Transverse colon (tissue), 4 donors: ENCODE measurements at places on chromosomes 16 and 17. TPM values are rescaled to one million over a fixed set of nuclear protein-coding genes. Genes with fewer than 3 reads are reported as not detected.

- no peak overlapping the region for H3K4me3 ChIP-seq
- no peak overlapping the region for H3K27ac ChIP-seq
- H3K27me3 ChIP-seq, result no peaks in the 10 kb centered on the region
- peaks cover 30% of the 10 kb centered on the region for H3K4me1 ChIP-seq
- DNase-seq, result no peak
Observed at GRCh38 chr17:40060887-40061608, 1.7 kb upstream of the THRA start.

- H3K27ac ChIP-seq, result no peak overlapping the region
- no peak overlapping the region for H3K4me3 ChIP-seq
- H3K27me3 ChIP-seq, result no peaks in the 10 kb centered on the region
- H3K36me3 ChIP-seq, result no peaks in the 10 kb centered on the region
- H3K4me1 ChIP-seq, result no peaks in the 10 kb centered on the region
Observed at GRCh38 chr17:20223808-20224328, 214.7 kb downstream of the SPECC1 start.

GRCh38 chr17:72518159-72518732 lies 397.4 kb downstream of the SOX9 start:
- DNase-seq, result no peak
- H3K27ac ChIP-seq, result peak overlapping the region; percentile 75
- H3K36me3 ChIP-seq, result no peaks in the 10 kb centered on the region
- no peaks in the 10 kb centered on the region for H3K27me3 ChIP-seq
- H3K4me3 ChIP-seq, result no peak overlapping the region

- H3K27ac ChIP-seq, result peak overlapping the region; percentile 41
- H3K4me3 ChIP-seq, result no peak overlapping the region
- no peaks in the 10 kb centered on the region for H3K36me3 ChIP-seq
- peak; percentile 61 for DNase-seq
Observed at GRCh38 chr16:51762081-51762996, 611.3 kb upstream of the SALL1 start.

GRCh38 chr17:34207572-34207971 lies 47.5 kb upstream of the CCL2 start:
- no peaks in the 10 kb centered on the region for H3K27me3 ChIP-seq
- no peaks in the 10 kb centered on the region for H3K36me3 ChIP-seq
- no peaks in the 10 kb centered on the region for H3K4me1 ChIP-seq
- no peak overlapping the region for H3K27ac ChIP-seq
- H3K4me3 ChIP-seq, result no peak overlapping the region

GRCh38 chr17:81223762-81224130 lies 981 bp upstream of the CEP131 start:
- no peaks in the 10 kb centered on the region for H3K36me3 ChIP-seq
- no peak overlapping the region for H3K4me3 ChIP-seq
- H3K27ac ChIP-seq, result peak overlapping the region; percentile 62
- DNase-seq, result peak; percentile 31

DNA sequence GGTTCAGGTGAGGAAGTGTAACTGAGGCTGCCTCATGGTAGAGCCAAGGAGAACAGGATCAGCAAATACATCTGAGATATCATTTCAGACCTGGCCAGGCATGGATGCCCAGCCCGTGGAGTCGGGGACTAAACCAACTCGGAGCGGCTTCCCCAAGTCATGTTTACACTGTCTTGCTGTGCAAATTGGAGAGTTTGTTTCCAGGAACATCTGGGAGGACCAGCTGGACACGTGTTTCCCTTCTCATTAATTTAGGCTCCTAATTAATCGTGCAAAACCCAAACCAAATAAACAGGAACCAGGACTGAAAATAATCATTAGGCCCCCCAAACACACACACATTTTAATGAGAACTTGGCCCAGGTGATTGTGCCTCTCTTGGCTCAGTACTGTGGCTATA lies 70.9 kb upstream of the SALL1 start:
- no peak overlapping the region for H3K4me3 ChIP-seq
- H3K27me3 ChIP-seq, result no peaks in the 10 kb centered on the region
- no peak overlapping the region for H3K27ac ChIP-seq
- H3K4me1 ChIP-seq, result no peaks in the 10 kb centered on the region
- no peak for DNase-seq

GRCh38 chr17:41513168-41513547 lies 5.5 kb downstream of the KRT15 start:
- no peaks in the 10 kb centered on the region for H3K36me3 ChIP-seq
- no peak for DNase-seq
- H3K27me3 ChIP-seq, result no peaks in the 10 kb centered on the region

GRCh38 chr17:49074851-49075540 lies 57.6 kb upstream of the B4GALNT2 start:
- H3K4me3 ChIP-seq, result no peak overlapping the region
- no peaks in the 10 kb centered on the region for H3K27me3 ChIP-seq
- no peaks in the 10 kb centered on the region for H3K36me3 ChIP-seq
- H3K4me1 ChIP-seq, result no peaks in the 10 kb centered on the region
- H3K27ac ChIP-seq, result no peak overlapping the region
- no peak for DNase-seq

- H3K4me3 ChIP-seq, result no peak overlapping the region
- no peak for DNase-seq
- no peaks in the 10 kb centered on the region for H3K27me3 ChIP-seq
- H3K27ac ChIP-seq, result no peak overlapping the region
Observed at GRCh38 chr17:16304830-16305229, 48.4 kb downstream of the CENPV start.

GRCh38 chr16:19559242-19559910 lies 3.9 kb downstream of the VPS35L start:
- H3K4me3 ChIP-seq, result no peak overlapping the region
- peaks cover 10% of the 10 kb centered on the region for H3K4me1 ChIP-seq
- H3K27ac ChIP-seq, result no peak overlapping the region
- no peaks in the 10 kb centered on the region for H3K36me3 ChIP-seq

GRCh38 chr16:16147316-16147999 lies 75.8 kb downstream of the ABCC6 start:
- no peaks in the 10 kb centered on the region for H3K27me3 ChIP-seq
- no peaks in the 10 kb centered on the region for H3K36me3 ChIP-seq
- no peak overlapping the region for H3K27ac ChIP-seq
- DNase-seq, result no peak
- no peak overlapping the region for H3K4me3 ChIP-seq
- H3K4me1 ChIP-seq, result no peaks in the 10 kb centered on the region

DNA sequence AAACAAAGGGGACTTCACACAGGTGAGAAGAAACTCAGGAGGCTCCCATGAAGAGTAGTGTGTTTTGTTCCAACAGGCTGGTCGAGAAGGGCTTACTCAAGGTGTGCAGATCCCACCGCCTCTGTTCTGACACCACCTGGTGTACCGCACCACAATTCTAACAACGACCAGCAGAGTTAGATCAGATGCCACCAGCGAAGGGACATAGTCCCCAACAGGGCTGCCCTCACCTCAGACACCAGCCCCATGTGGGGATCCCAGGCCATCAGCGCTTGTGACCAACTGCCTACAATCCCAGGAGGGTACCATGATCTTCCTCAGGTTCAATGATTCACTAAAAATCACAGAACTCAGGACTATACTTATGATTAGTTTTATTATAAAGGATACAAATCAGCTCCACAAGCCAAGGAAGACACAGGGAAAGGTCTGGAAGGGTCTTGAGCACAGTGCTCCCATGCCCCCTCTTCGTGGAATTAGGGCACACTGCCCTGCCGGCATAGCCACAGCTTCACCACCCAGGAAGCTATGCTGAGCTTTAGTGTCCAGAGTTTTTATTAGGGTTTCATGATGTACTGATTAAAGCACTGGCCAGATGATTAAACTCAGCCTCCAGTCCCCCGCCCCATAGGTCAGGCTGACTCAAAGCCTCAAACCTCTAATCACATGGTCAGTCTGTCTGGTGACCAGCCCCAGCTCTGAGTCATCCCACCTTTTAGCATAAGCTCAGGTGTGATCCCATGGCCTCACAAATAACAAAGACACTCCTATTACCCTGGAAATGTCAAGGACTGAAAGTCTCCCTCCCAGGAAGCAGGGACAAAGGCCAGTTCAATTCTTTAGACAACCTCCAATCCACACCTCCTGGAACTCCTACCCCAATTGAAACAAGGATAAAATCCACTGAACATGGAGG lies 26.0 kb downstream of the TRIM25 start:
- no peaks in the 10 kb centered on the region for H3K36me3 ChIP-seq
- H3K27ac ChIP-seq, result peak overlapping the region; percentile 75
- no peak overlapping the region for H3K4me3 ChIP-seq
- H3K4me1 ChIP-seq, result no peaks in the 10 kb centered on the region
- no peaks in the 10 kb centered on the region for H3K27me3 ChIP-seq

DNA sequence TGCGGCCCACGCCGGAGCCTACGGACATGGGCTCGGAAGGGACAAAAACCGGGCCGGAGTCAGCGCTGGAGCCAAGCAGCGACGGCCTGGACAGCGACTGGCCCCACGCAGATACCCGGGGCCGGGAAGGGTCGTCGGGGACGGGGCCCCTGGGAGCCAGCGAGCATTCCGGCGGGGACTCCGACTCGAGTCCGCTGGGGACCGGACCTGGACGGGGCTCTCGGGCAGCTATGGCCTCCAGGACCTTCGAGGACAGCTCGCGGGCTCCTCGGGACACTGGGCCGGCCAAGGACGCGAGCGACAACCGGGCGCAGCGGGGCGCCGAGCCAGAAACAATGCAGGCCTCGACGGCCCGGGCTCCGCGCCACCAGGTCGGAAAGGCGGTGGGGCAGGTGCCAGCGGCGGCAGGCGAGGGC lies 1.0 kb downstream of the MYO15B start:
- peak; percentile 46 for DNase-seq
- peak overlapping the region; percentile 88 for H3K27ac ChIP-seq
- no peaks in the 10 kb centered on the region for H3K27me3 ChIP-seq
- no peaks in the 10 kb centered on the region for H3K36me3 ChIP-seq

GRCh38 chr16:89094252-89094879 lies 714 bp downstream of the ACSF3 start:
- H3K4me3 ChIP-seq, result peak overlapping the region; percentile 92
- no peaks in the 10 kb centered on the region for H3K36me3 ChIP-seq
- H3K27ac ChIP-seq, result peak overlapping the region; percentile 80
- peaks cover 37% of the 10 kb centered on the region for H3K4me1 ChIP-seq

- no peaks in the 10 kb centered on the region for H3K27me3 ChIP-seq
- peaks cover 19% of the 10 kb centered on the region for H3K4me1 ChIP-seq
- no peaks in the 10 kb centered on the region for H3K36me3 ChIP-seq
- no peak overlapping the region for H3K4me3 ChIP-seq
- no peak overlapping the region for H3K27ac ChIP-seq
- DNase-seq, result no peak
Observed at GRCh38 chr16:2206780-2207433, 1.7 kb downstream of the MLST8 start.

DNA sequence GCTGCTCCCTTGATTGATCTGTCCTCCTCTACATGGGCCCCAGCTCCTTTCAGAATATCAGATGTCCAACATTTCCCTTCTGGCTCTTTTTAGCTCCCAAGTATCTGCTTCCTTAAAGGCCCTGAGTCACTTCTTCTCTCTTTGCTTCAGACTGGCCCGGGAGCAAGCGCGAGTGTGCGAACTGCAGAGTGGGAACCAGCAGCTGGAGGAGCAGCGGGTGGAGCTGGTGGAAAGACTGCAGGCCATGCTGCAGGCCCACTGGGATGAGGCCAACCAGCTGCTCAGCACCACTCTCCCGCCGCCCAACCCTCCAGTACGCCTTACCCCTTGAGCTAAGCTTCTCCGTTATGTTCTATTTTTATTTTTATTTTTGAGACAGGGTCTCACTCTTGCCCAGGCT lies 12.3 kb downstream of the CNTROB start:
- no peak overlapping the region for H3K27ac ChIP-seq
- DNase-seq, result no peak
- no peaks in the 10 kb centered on the region for H3K36me3 ChIP-seq
- H3K4me1 ChIP-seq, result no peaks in the 10 kb centered on the region
- no peak overlapping the region for H3K4me3 ChIP-seq

GRCh38 chr16:74700438-74701225 lies at the start of gene MLKL:
Gene MLKL, minus strand, starts transcription at chr16:74700862. Its CDS starts 5,105 bp downstream, at chr16:74695757.
- H3K36me3 ChIP-seq, result no peaks in the 10 kb centered on the region
- H3K4me1 ChIP-seq, result peaks cover 29% of the 10 kb centered on the region
- peak within 1 kb of the TSS; percentile 88 for H3K27ac ChIP-seq
- H3K4me3 ChIP-seq, result peak within 1 kb of the TSS; percentile 74
- H3K27me3 ChIP-seq, result no peaks in the 10 kb centered on the region
- DNase-seq, result peak; percentile 70

DNA sequence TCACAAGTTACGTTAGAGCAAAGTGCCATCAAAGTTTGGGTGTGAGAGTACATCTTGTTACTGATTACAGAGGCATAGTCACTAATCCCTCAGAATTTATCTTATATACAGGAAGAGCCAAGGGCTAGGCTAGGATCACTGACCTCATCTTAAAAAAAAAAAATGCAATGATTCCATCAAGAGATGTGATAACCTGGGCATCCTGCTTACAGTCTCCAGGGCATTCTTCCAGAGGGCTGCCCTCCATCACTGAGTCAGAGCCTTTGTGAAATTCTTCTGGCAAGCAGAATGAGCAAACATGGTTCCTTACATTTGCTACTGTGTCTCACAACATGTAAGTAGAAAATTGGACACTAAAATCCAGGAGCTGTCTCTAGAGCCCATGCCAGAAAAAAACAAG lies 410.6 kb downstream of the ZFHX3 start:
- H3K27me3 ChIP-seq, result no peaks in the 10 kb centered on the region
- no peak for DNase-seq
- H3K4me3 ChIP-seq, result no peak overlapping the region
- H3K27ac ChIP-seq, result no peak overlapping the region
- no peaks in the 10 kb centered on the region for H3K4me1 ChIP-seq

GRCh38 chr16:4673387-4674046 lies 19.8 kb upstream of the NUDT16L1 start:
- no peak for DNase-seq
- peaks cover 1% of the 10 kb centered on the region for H3K4me1 ChIP-seq
- H3K27ac ChIP-seq, result no peak overlapping the region
- H3K4me3 ChIP-seq, result no peak overlapping the region

GRCh38 chr17:46818316-46818928 lies at the start of gene WNT3:
Gene WNT3, minus strand, starts transcription at chr17:46818692. Its CDS starts 95 bp downstream, at chr17:46818597.
- H3K27me3 ChIP-seq, result peaks cover 96% of the 10 kb centered on the region
- no peaks in the 10 kb centered on the region for H3K36me3 ChIP-seq
- H3K4me1 ChIP-seq, result peaks cover 18% of the 10 kb centered on the region
- no peak within 1 kb of the TSS for H3K27ac ChIP-seq
- H3K4me3 ChIP-seq, result no peak within 1 kb of the TSS

- peak overlapping the region; percentile 65 for H3K27ac ChIP-seq
- no peaks in the 10 kb centered on the region for H3K27me3 ChIP-seq
- no peak overlapping the region for H3K4me3 ChIP-seq
- DNase-seq, result no peak
- H3K36me3 ChIP-seq, result no peaks in the 10 kb centered on the region
- H3K4me1 ChIP-seq, result peaks cover 31% of the 10 kb centered on the region
Observed at GRCh38 chr16:85286951-85287814, 174.9 kb upstream of the CIBAR2 start.

- H3K27ac ChIP-seq, result peak overlapping the region; percentile 95
- H3K4me1 ChIP-seq, result peaks cover 40% of the 10 kb centered on the region
- peak; percentile 82 for DNase-seq
- no peaks in the 10 kb centered on the region for H3K36me3 ChIP-seq
- peak overlapping the region; percentile 89 for H3K4me3 ChIP-seq
Observed at GRCh38 chr16:383326-384051, 1.7 kb upstream of the PGAP6 start.

- no peaks in the 10 kb centered on the region for H3K27me3 ChIP-seq
- DNase-seq, result no peak
- peaks cover 18% of the 10 kb centered on the region for H3K36me3 ChIP-seq
- H3K27ac ChIP-seq, result peak overlapping the region; percentile 81
- H3K4me1 ChIP-seq, result peaks cover 4% of the 10 kb centered on the region
Observed at GRCh38 chr17:44865931-44866330, 18.2 kb downstream of the HIGD1B start.

The NDEL1 gene
- total RNA-seq, result 28.3 TPM

The RBFOX1 gene
- 8.2 TPM for total RNA-seq

The CMTM4 gene
- total RNA-seq, result 162 TPM

The C16orf74 gene
- 7.0 TPM for total RNA-seq

The C16orf89 gene
- total RNA-seq, result 8.6 TPM

The ZNF286A gene
- total RNA-seq, result 10.4 TPM

The LITAFD gene
- not detected for total RNA-seq

The TRIM47 gene
- total RNA-seq, result 118 TPM
